ENCODE measurements at places on chromosomes 7 and 10. TPM values are rescaled to one million over a fixed set of nuclear protein-coding genes. Genes with fewer than 3 reads are reported as not detected.

DNA sequence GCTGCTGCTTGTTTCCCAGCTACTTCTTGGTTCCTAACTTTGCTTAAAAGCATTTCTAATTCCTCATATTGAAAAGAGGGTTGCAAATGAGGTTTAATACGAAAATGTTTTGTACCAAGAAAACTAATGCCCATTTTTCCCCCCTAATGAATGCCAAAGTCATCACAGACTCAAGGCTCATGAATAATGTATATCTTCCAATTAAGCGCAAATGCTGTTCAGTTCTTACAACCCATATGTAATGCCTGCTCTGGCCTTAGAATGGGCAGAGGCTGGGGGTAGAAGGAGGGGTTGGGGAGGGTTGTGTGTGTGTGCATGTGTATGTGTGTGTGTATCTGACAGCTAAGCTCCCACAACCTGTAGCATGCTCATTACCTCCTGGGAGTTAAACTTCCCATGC is 901.7 kb downstream of the KCNMA1 start:
- DNase-seq, result no peak

DNA sequence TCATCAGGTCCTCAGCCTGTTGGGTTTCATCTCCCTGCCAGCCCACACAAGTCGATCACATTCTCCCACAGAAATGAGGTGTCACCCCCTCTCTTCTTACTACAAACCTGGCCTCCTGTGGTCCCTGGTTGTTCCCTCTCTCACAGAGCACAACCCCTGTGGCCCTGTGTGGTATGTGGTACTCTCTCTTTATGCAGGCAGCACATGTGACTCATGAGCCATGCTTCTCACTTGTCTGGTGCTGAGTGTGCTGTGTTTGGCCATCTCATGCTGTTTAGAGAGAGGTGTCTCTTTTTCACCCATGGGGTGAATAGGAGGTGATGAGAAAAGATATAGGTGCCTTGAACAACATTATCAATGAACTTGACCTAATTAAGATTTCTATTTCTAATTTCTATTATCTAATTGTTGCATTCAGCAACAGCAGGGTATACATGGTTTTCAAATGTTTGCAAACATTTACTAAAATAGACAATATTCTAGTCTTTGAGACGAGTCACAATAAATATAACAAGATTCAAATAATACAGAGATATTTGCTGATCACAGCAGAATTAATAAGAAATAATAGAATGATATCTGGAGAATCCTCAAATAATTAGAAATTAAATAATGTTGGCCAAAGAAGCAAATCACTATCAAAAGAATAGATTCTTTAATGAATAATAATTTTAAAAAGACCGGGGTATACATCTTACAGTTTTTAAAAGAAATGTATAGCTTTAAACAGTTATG is 633.8 kb upstream of the IGFBP3 start:
- no peak for DNase-seq

- DNase-seq, result no peak
Measured at GRCh38 chr10:88297103-88297502, 286.0 kb downstream of the RNLS start.

- no peak for DNase-seq
Measured at GRCh38 chr7:80643336-80643915, 5.0 kb downstream of the CD36 start.

Gene RPA3
- total RNA-seq, result 101 TPM

Gene CISD1
- 37.7 TPM for total RNA-seq

All from activated T-cell treated with anti-CD3 and anti-CD28 coated beads, Interleukin-2, amount 50 U/mL, for 72 hours (primary cell).